Stimulated activated CD4-positive, alpha-beta T cell treated with anti-CD3 and anti-CD28 coated beads, Interleukin-4, amount 100 ng/mL, for 1 hour (primary cell): ENCODE measurements at places on chromosomes 5 and 9.
A peak's percentile ranks its signal among the peaks of the same experiment; 100 is the strongest.

GRCh38 chr5:31573494-31574142 lies 41.5 kb downstream of the C5orf22 start:
- no peak for DNase-seq

GRCh38 chr5:157216391-157217142 lies 35.9 kb downstream of the ITK start:
- DNase-seq: no peak

DNA sequence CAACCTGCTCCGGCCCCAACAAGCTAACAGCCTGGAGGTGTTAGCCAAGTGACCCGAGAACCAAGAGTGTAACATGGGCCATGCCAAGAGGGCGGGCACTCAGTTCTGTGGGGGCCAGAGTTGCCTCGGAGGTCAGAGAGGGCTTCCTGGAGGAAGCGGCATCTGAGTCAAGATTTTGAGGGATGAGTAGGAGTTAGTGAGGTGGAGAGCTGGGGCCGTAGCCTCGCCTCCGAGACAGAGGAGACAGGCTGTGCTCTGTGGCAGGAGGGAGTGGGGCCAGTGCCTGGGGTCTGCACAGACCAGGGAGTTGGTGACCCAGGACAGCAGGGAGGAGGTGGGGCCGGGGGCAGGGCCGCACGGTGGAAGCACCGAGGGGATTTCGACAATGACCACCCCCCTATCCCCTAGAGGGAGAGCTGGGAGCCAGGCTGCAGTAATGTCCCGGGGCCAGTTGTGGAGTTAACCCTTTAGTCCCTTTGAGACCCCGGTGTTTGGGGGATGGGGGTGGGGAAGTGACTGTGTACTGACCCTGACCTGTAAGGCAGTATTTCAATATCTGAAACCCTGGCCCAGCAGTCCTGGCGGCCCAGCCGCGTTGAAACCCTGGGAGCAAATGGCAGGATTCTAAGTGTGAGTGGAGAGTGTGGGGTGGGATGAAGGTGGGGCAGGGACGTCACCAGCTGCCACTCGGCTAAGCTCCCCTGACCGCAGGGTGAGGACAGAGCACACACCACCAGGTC lies 148.7 kb upstream of the COL5A1 start:
- DNase-seq: no peak

GRCh38 chr5:151642472-151643140 lies 44.1 kb downstream of the SPARC start:
- DNase-seq: no peak

- peak; percentile 78 for DNase-seq
These were observed 18.3 kb upstream of the MLLT3 start for GRCh38 chr9:20640331-20641187.

- no peak for DNase-seq
These were observed 439.3 kb downstream of the DTWD2 start for GRCh38 chr5:118548761-118549720.

DNA sequence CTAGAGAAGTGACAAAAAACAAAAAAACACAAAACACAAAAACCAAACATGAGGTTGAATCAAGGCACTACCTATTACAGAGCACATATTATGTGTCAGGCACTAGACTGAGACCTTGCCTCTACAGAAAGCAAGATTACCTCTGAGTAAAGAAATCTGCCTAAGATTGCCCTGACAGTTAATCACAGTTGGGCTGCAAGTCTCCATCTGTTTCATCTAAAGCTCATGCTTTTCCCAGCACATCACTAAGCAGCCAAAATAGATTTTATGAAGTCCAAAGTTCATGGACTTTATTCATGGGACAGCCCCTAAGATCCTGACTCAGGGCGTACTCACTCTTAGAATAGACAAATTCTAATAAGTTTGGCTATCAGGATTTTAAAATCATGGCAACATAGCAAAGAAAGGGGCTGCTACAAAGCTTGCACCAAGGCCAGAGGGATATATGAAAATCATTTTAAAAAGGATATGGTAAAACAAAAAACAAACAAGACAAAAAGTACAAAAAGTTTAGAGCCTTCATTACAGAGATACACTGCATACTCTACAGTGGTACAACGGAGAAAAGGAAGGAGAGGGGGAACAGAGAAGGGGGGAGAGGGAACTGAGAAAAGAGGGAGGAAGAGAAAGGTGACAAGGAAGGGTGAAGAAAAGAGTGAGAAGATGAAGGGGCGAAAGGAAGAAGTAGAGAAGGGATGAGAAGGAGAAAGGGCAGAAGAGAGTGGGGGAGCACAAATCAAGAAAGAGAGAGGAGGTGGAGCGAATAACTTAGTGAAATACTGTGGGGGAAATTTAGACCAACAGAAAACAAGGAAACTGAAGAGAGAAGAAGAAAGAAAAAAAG lies 58.2 kb downstream of the RICTOR start:
- DNase-seq: no peak

DNA sequence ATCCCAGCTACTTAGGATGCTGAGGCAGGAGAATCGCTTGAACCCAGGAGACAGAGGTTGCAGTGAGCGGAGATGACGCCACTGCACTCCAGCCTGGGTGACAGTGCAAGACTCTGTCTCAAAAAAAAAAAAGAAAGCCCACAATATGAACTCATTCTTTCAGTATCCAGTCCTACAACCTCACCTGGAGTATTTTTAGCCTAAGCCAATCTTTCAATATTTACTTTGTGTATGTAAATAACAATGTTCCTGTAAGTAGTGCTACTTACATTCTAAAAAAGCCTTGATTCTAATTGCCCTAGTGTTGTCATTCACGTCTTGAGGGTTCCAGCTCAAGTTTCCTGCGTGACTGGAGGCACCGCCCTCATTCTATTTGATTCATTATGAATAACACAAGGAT lies 62.0 kb downstream of the BHMT start:
- no peak for DNase-seq

DNA sequence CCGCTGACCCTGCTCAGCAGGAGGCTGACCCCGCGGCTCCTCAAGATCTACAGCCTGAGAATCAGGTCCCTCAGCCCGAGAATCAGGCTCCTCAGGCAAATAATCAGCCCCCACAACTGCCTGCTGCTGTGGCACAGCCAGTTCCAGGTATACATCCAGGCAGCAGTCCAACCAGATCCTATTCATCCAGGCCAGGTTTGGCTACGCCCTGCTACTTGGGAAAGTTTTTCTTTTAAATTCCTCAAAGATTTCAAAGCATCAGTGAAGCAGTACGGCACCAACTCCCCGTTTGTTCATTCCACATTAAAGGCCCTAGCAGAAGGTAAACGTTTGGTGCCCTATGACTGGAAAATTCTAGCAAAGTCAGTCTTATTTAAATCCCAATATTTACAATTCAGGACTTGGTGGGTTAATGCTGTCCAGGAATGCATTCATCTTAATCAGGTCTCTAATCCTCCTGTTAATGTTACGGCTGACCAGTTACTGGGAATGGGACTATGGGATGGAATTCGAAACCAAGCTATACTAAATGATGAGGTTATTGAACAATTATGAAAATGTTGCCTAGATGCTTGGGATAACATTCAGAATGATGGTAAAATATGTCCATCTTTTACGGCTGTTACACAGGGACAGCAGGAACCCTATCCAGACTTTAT lies 102.3 kb downstream of the SYK start:
- DNase-seq: no peak

DNA sequence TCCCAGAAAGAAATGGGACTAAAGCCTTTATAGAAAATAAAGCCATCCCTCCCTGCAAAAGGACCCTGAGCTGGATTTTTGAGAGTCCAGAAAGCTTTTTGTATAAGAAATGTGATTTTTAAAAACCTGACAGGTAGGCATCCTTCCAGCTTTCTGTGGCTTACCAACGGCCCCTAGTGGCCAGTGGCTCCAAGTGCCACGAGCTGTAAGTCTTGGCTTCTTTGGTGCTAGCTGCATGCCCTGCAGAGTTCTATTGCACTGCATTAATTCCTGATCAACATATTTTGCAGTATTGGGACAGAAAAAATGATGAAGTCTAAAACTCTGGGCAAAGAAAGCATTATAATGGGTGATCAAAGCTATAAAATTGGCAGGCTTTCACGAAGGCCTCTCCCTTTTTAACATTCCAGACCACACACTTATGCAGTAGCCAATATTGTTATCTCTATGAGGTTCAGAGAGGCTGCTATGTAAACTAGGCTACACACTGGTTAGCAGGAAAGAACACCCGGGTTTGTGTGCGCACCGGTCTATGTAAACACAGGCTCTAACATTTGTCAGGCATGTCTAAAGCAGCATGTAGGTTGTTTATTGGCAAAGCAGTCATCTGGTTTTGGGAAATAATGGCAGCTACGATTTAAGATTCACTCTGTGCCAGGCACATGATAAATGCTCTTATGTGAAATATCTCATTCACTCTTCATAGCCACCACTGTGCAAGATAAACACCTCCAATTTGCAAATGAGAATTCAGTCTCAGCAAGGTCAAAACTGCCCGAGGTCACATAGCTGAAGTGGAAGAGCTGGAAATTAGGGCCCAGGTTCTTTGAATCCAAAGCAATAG lies 55.2 kb downstream of the NMUR2 start:
- peak; percentile 10 for DNase-seq

GRCh38 chr5:110757118-110757729 lies 18.4 kb downstream of the SLC25A46 start:
- DNase-seq: no peak

DNA sequence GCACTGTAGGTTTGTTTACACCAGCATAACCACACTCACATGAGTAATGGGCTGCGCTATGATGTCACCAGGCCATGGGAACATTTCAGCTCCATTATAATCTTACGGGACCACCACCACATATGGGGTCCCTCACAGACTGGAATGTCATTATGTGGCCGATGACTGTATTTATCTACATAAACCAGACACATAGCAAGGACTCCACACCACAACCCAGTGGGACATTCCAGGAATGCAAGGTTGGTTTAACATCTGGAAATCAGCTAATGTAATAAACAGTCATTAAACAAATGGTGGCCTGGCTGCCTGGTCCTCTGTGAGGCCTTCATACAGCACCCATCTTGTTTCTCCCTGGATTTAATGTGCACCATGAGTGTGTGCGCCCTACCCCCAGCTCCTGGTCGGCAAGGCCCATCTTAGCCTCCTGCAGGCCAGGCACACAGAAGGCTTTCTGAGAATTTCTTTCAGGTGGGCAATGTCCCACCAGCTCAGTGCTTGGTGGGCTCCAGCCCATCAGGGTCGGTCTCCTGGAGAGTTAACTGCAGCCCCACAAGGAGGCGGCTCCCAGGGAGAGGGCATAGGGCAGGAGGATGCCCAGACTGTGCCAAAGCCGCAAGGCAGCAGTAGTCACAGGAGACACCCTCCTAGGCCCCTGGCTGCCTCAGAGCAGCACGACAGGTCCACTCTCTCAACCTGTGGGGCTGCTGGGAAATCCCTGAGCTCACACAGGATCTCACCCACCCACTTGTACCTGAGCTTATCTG lies 35.9 kb upstream of the SARDH start:
- DNase-seq: no peak

- DNase-seq: no peak
These were observed 293.1 kb downstream of the PSAT1 start for GRCh38 chr9:78590068-78590467.

- no peak for DNase-seq
These were observed 209.2 kb upstream of the IRX4 start for GRCh38 chr5:2091921-2092320.

DNA sequence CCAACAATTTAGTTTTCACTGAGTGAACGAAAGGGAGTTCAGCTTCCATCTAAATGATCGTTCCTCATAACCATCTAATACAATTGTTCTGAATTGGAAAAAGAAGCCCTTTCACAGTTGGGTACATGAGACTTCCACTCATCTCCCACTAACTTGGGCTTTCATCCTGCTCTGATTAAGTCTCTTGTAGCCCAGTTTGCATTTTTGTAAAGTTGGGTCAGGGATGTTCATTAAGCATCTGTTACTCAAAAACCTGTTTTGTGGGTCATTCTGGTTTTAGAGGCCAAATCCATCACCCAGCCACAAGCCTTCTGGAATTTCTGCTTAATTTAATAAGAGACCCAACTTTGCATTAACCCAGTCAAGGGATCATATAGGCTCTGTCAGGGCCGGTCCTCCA lies 385.3 kb downstream of the BNC2 start:
- DNase-seq: no peak

DNA sequence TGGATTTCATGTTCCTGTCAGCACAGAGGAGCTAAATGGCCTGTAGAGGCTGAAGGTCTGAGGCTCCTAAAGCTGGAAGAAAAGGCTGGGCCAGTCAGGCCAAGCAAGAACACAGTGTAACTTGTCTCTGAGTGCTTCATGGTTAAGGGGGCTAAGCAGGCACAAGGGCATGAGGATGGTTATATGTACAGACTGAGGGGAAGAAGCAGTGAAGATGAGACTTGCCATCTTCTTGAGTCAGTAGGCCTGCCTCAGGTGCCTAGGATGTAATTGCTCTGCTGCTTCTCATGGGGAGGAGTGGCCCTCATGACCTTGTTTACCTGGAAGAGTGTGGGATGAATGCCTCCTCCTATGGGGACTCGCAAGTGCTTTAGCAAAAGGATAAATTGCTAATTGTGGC lies 8.7 kb upstream of the PSMD5 start:
- no peak for DNase-seq

GRCh38 chr5:83780699-83781350 lies 60.2 kb upstream of the HAPLN1 start:
- DNase-seq: no peak

GRCh38 chr9:137030538-137031527 lies 1.1 kb downstream of the FUT7 start:
- DNase-seq: peak; percentile 33
